AG10803 (cell line): ENCODE measurements at places on chromosomes 1 and 21.

DNA sequence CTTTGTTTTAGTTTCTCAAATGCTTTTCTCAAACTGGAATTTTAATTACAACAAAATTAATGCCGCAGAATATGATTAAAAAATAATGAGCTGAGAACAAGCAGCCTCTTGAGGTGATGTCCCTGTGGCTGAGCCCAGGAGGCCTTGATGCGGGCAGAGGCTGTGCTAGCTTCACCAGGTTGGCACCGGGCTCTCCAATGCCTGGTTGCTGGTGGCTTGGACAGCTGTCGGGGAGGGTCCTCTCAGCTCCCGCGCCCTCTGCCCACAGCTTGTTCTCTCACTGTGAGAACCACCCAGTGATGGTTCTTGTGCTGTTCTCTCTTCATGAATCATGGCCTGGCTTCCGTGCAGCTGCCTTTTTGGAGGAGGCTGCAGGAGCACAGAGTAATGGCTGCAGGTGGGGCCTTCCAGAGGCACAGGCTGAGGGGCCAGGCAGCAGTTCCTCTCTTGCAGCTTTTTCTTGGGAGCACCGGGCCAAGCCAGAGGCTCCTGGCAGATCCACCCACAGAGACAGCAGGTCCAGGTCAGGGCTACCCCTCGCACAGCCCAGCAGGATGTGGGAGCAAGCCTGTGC, 156.3 kb downstream of the PCBP3 start:
- DNase-seq: no peak

DNA sequence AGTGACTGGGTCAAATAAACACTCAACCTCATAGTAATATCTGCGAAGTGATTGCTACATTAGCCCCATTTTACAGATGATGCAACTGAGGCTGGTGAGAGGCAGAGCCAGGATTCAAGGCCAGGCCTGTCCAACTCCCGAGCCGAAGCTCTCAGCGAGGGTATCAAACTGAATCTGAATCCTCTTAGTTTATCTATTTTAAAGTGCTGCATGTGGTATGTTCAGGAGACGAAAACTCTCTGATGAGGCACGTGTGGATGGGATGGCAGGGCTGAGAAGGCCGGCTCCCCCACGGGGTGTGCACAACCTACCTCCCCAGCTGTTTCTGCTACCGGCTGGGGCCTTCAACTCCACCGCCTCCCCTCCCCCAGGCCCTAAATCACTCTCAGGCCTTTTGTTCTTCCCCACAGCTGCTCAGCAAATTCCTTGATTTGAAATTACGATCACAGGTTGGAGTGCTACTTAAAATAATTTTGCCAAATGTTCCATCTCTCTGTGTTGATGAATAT, 171.8 kb downstream of the TOMM20 start:
- no peak for DNase-seq

GRCh38 chr1:91502672-91503184, 2.1 kb downstream of the CDC7 start:
- peak; percentile 20 for DNase-seq

- DNase-seq: peak; percentile 11
These were observed 62.3 kb upstream of the HIVEP3 start for GRCh38 chr1:41980827-41981653.

GRCh38 chr1:41236781-41237180, 5.3 kb downstream of the SCMH1 start:
- peak; percentile 25 for DNase-seq

DNA sequence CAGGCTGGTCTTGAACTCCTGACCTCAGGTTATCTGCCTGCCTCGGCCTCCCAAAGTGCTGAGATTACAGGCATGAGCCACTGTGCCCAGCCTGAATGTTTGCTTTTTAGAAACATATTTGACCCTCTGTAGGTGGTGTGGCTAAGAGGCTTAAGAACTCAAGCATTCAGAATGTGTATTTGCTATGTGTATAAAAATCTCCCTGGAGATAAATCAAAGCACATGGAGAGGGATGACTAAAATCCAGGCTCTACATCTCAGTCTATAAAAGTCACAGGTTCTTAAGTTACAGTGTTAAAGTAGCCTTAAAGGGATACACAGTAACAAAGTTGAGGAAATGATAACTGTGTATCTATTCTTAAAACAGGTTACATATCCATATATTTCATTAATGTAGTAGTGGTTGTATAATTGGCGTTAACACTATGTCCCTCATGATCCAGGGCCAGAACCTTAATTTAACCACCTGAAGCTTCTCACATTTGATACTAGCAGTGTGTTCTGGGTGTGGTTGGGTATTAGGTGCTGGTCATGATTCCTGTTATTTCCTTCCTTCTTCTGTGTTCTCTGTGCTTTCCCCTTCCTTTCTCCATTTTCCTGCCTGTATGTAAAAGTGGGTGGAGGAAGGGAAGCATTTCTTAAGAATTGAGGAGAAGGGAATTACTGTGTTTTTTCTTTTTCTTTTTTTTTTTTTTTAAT, 16.2 kb downstream of the GIPC2 start:
- peak; percentile 75 for DNase-seq

DNA sequence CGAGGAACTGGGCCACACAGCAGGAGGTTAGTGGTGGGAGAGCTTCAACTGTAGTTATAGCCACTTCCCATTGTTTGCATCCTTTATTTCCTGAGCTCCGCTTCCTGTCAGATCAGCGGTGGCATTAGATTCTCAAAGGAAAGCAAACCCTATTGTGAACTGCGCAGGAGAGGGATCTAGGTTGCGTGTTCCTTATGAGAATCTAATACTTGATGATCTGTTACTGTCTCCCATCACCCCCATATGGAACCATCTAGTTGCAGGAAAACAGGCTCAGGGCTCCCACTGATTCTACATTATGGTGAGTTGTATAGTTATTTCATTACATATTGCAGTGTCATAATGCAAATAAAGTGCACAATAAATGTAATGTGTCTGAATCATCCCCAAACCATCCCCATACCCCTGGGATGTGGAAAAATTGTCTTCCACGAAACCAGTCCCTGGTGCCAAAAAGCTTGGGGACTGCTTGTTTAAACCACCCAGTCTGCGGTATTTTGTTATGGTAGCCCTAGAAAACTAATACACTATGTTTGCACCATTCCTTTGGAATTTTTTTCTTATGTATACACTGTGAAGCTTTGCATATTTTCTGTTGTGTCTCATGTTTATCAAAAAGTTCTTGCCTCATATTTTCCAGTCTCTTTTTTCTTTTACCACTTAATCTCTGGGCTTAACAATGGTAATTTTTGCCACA, 136.6 kb upstream of the IVNS1ABP start:
- DNase-seq: peak; percentile 92

DNA sequence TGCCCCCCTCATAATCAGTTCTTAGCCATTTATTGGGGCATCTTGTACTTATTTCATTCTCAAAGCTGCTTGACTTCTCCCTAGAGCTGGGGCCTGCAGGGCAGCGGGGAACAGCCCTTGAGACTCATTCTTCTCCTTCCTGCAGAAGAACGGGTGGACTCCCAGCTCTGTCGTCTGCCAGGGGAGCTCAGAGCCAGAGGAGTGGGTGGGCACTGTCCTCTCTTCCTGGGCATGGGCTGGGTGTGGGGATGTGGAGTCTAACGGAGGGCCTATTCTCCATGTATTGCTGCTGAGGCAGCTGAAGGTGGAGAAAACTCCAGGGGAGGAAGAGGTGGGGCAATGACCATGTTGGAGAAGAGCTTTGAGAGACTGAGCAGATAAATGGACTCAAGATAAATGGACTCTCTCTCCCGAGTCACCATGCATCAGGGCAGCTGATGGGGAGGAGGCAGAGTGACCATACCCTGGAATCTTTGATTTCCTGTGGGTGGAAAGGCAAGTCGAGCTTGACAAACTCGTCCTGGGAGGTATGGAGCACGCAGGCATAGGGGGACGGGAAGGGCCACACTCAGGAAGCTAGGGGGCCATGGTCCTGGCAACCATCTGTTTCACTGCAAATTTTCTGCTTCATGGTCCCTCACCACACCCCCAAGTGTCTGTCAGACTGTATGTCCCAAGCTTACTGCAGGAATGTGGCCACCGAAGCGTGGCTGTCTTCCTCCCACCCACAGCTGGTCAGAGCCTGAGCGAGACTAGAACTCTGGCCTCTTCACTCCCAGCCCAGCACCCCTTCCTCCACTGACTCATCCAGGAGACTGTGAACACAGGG, 56.9 kb upstream of the ATP2B4 start:
- no peak for DNase-seq

GRCh38 chr21:44379515-44379848, 26.1 kb downstream of the TRPM2 start:
- no peak for DNase-seq

DNA sequence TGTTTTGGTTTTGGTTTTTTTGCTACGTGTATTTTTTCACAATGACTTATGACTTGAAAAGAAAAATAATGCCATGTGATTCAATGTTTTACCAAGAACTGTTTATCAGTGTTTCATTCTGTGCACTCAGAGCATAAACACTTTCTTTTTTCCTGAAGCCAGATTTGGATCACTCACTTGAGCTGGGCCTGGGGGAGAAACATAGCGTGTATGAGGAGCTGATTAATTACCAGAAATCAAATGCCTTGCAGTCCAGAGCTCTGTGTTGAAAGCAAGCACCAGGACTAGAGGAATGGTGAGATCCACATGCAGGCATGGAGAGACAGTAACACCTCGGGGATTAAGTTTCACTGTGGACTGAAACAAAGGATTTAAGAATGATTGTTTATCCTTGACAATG, 642.1 kb upstream of the ADGRL2 start:
- peak; percentile 53 for DNase-seq

- DNase-seq: peak; percentile 4
These were observed 92.3 kb upstream of the ESRRG start for GRCh38 chr1:216815260-216816131.

DNA sequence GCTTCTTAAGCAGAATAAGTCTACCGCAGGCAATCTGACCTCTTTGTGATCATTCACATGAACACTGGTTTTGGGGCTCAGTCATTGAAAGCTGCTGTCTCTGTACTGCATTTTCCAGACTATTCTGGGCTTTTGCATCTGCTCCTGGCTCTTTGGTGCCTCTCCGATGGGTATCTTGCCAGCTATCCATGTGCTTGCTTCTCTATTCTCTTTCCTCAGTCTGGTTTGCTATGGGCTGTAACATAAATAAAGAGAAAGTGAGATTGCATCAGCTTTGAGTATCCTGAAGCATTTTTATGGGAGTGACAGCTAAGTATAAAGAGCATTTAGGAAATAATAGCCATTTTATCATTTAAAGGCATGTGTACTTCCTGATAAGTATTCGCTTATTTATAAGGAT, 70.7 kb downstream of the C1orf21 start:
- peak; percentile 68 for DNase-seq

DNA sequence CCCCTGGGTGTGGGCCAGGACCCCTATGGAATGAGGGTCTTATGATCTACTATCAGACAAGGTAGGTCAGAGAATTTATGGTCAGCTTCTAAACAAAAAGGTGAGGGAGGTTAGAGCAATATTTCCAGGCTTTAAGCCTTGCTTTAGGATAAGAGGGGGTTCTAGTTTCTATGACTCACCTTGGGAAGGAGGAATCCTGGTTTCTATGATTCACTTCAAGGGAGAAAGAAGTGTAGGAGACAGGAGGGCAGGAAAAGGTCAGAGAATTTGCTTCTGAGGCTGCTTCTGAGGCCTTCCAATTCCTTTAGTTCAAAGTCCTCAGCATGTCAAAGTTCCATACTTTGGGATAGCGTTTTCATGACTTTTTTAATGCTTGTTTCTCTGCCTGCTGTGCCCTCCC, 35.2 kb downstream of the RGL1 start:
- peak; percentile 24 for DNase-seq

GRCh38 chr1:12774801-12775345, 1.3 kb downstream of the PRAMEF12 start:
- DNase-seq: no peak

DNA sequence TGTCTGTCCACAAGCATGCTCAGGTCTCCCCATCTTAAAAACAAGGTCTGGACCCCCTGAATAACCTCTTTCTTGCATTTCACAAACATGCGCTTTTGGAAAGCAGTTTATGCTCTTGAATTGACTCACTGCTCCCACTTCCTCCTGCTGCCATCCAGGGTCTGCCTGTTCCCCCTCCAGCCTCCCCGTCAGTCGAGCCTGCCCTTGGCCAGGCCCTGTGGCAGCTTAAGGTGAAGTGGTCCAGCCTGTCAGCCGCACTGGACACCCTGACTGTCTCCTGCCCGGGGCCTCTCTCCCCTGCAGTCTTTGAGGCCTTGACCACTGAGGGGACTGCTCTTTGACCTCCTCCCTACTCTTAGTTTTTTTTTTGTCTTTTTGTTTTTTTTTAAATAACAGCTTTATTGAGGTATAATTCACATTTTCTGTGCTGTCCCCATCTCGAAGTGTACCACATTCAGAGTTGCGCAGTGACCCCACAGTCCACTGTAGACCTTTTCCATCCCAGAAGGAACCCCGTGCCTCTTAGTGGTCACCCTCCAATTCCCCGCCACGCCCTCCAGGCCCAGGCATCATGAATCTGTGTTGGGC, 18.3 kb downstream of the GPR137B start:
- DNase-seq: no peak

GRCh38 chr1:225844236-225845061, 34.5 kb downstream of the EPHX1 start:
- DNase-seq: no peak

DNA sequence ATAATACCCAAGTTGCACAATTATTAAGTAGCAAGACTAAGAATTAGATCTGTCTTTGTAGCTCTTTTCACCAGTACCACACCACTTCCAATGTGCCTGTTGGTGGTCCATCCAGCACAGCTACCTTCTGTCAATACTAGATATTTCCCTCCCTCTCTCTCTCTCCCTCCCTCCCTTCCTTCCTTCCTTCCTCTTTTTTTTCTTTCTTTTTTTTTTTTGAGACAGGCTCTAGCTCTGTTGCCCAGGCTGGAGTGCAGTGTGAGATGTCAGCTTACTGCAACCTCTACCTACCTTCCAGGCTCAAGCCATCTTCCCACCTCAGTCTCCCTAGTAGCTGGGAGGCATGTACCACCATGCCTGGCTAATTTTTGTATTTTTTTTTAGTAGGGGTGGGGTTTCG, 21.1 kb downstream of the KPNA6 start:
- no peak for DNase-seq

GRCh38 chr1:63255153-63255552, 67.2 kb upstream of the FOXD3 start:
- DNase-seq: peak; percentile 5

- no peak for DNase-seq
These were observed 8.4 kb upstream of the ATXN7L2 start for GRCh38 chr1:109475261-109475660.

- DNase-seq: no peak
These were observed 14.1 kb downstream of the CCSAP start for GRCh38 chr1:229328598-229329362.

- DNase-seq: no peak
These were observed 47.1 kb downstream of the PRDM15 start for GRCh38 chr21:41831866-41832595.

GRCh38 chr1:193325771-193326170, 139.4 kb upstream of the B3GALT2 start:
- peak; percentile 33 for DNase-seq

DNA sequence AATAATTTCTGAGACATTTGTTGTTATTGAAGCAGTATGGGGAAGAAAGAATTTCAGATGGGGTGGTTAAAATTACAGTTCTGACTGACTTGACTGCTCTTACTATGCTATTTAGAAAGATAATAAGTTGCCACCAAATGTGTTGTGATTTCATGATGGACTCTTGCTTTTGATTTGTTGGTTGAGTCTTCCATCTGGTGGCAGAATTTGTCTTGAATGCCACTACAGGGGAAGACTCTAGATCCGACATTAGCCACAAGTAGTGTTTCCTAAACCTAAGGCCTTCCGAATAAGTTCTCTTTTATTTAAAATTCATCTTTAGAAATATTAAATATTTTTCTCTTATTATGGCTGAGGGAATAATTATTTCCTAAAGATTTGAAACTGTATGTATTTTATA, 190.9 kb upstream of the ADGRL4 start:
- peak; percentile 54 for DNase-seq

- peak; percentile 68 for DNase-seq
These were observed at the start of gene HLCS for GRCh38 chr21:36966066-36966820. TSS of gene HLCS (minus strand) at chr21:36966669. CDS start at chr21:36966638, 31 bp downstream.

- DNase-seq: peak; percentile 7
These were observed 4.4 kb downstream of the ITPKB start for GRCh38 chr1:226734611-226735153.
